GM19239 (cell line): ENCODE measurements at places on chromosomes 3 and 15.

- peak; percentile 75 for DNase-seq
Observed at GRCh38 chr15:74489518-74490338, 28.8 kb upstream of the UBL7 start.

- DNase-seq: no peak
Observed at GRCh38 chr3:24426896-24427295, 67.8 kb downstream of the THRB start.

DNA sequence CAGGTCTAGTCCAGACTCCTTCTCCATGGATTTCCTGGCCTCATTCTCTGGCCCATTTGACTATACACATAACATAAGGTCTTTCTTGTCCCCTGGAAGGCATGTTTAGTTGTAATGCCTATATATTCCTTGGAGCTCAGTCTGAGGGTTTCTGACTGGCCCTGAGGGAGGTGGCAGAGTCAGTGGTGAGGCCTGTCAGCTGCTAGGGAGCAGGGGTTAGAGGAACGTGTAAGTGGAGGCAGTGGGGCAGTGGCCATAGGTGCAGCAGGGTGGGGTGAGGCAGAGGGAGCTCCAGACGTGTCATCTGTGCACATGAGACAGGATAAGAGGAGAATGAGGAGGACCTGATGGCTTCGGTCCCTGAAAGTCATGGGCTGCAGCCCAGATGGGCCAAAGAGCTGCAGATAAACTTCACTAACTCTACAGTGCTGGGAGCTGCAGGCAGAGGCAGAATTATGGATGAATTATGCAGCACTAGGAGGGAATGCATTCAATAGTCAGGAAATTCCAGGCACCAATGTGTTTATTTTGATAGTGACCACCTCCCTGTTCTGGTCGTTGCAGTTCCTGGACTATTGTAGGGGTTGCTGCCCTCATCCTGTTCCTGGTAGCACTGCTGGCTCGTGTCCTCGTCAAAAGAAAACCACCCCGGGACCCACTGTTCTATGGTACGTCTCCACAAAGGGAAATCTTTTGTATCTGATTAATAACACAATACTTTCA lies 4.9 kb downstream of the TM6SF1 start:
- DNase-seq: no peak

DNA sequence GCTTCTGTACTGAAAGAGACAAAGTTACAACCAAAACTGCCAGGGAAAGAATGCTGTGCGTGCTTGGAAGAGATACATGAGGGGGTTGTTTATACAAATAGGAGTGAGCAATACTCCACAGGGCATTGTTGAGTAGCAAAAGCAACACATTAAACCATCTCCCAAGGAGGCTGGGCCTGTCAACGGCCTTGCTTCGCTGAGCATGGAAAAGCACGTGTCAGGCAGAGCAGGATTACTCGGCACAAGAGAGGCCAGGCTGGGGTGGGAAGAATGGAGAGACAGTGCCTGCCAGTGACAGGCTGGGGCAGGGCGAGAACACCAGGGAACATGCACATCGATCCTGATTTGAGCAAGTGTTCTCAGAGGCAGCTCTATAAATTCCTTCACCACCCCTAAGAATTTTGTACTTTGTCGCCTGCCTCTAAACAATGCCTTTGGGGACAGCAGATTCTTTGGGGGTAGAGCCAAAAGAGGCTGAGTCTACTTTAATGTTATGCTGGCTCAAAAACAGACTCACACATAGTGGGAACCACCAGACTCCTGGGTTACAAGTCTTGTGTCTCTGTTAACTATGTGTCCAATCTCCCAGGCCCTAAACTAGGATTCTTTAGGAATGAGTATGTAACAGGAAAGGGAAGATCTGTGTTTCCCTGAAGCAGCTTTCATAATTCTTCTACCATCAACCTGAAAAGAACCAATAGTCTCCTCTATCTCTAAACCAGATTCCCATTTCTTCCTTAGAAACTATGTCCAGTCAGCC lies 67.2 kb downstream of the LIPC start:
- no peak for DNase-seq

DNA sequence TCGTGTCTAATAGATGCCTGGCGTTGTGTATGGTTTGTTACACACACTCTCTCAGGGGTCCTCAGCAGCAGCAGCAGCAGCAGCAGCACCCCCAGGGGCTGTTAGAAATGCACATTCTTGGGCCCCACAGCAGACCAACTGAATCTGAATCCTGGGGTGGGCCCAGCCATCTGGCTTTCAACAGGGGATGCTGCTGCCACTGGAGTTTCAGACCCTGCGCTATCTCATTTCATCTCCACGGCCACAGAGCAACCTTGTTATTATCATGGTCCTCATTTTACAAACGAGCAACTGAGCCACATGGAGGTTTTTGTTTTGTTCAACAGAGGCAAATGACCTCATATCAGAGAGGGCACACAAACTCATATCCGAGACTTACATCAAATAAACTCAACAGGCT lies 47.7 kb downstream of the MGLL start:
- DNase-seq: no peak

DNA sequence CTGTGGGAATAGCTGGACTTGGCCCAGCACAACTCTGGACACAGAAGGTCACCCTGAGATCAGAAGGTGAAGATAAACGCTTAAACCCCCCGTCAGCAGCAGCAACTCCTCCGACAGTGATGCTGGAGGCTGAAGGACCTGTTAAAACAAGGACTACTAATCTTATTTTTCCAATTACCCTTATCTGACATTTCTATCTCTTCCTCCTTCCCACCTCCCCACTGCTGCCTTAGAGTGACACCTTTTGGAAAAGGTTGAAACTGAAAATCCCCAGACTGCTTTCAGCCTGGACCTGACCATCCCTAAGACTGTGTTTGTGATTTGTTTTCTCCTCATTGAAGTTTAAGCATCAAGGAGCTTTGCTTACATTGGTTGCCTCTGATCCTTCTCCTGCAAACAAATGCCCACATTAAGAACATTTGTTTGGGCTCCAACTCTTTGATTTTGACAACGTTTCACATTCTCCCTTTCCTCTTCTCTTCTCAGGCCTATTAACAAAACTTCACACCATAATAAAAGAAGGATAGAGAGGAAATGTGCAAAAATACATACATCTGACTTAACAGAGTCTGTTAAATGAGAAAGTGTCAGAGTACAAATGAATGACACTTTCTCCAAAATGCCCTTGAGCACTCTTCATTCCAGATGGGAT lies 410.6 kb upstream of the WNT5A start:
- DNase-seq: no peak

GRCh38 chr3:127677541-127678314 lies 5.0 kb downstream of the ABTB1 start:
- DNase-seq: no peak

DNA sequence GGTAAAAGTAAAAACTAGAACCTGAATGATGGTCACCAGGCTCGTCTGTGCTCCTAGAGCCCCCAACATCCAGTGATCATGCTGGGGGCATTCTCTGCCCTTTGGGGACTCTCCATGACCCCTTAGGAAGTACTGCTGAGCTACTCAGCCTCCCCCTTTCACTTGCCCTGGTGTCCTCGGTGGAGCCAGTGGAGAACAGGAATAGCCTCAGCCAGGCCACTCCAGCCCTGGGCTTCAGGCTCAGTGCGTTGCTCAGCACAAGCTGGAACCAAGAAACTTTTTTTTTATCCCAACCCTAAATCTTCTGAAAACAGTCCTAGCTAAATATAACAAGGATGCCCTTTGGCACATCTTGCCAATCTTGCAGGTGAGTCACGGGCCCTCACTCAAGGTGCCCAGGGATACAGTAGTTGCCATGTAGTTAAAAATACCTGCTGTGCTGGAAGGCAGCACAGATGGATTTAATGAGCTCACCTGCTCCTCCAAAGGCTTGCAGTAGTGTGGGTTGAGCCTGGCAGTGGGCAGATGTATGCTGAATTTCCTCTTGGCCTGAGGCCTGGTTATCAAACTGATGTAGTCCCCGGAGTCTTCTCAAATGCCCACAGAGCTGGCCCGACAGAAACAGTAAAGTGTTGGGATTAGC lies 46.9 kb upstream of the TMEM158 start:
- no peak for DNase-seq

DNA sequence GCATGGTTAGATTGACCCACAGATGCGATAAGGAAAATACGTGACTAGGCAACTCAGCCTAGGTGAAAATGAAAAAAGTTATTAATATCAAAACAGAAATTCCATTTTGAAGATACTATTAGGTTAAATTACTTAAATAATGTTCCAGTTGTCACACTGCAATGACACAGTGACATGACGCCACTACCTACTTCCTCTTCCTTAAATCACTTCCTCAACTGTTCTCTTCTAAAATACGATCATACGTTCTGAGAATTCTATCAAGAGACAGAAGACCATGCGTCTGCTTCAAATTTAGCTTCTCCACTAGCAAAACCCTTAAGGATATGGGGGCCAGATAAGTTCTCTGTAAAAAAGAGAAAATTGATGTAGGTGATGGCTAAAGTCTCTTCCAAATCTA lies 18.2 kb downstream of the CMTM6 start:
- DNase-seq: no peak

- DNase-seq: no peak
Observed at GRCh38 chr3:116470605-116471197, 25.4 kb upstream of the LSAMP start.

DNA sequence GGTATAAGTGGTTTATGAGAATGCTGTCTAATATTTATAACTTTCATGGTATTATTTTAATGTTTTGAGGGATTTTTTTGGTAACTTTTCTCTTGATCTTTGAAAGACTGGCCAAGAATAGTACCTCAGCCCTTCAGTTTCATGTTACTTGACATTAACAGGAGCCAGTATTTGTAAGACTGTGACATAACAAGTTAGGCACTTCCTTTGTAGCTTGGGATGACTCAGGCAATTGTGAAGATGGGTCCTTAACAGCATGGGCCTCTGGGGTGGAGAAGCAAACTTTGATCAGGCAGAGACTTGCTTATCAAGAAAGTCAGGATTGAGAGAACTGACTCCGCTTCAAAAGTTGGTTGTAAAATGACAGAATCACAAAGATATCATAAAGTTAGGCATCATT lies 9.5 kb downstream of the LRRC49 start:
- no peak for DNase-seq

GRCh38 chr3:46903341-46904302 lies 26.1 kb downstream of the PTH1R start:
- DNase-seq: no peak

GRCh38 chr15:69175536-69175935 lies 15.1 kb downstream of the GLCE start:
- no peak for DNase-seq

- no peak for DNase-seq
Observed at GRCh38 chr3:58628823-58629562, 37.6 kb downstream of the FAM3D start.

- DNase-seq: no peak
Observed at GRCh38 chr15:43991206-43991605, 164.4 kb downstream of the WDR76 start.

DNA sequence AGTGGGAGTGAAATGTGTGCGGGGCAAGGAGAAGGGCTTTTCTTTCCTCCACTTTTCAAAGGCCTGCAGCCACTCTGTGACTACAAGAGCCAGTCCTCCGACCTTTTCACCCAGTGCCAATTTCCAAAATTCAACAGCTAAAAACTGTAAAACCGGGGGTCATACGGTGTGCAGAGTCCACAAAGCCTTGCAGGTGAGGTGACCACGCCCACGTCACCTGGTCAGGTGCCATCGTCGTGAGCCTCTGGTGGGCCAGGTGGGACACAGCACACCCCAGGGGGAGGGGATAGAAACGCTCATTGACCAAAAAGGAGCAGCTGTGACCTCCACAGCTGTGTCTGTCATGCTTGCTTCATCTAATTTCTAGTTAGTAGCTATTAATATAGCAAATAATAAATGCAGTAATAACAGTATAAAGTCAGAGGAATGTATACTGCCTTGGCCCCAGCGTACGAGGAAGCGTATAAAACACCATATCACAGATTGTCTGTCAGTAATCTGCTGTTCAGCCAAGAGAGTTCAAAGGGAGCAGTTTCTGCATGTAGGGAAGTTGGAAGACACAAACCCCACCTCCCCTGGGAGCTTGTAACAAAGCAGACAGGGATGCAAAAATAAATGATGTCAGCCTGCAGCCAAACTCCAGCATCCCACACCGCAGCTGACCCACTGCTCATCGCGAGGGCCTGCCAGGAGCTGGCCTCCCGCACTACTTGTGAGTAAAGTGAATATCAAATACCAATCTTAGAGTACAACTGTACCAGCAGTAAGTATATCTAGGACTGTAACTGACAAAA lies 86.7 kb downstream of the VGLL4 start:
- DNase-seq: no peak

DNA sequence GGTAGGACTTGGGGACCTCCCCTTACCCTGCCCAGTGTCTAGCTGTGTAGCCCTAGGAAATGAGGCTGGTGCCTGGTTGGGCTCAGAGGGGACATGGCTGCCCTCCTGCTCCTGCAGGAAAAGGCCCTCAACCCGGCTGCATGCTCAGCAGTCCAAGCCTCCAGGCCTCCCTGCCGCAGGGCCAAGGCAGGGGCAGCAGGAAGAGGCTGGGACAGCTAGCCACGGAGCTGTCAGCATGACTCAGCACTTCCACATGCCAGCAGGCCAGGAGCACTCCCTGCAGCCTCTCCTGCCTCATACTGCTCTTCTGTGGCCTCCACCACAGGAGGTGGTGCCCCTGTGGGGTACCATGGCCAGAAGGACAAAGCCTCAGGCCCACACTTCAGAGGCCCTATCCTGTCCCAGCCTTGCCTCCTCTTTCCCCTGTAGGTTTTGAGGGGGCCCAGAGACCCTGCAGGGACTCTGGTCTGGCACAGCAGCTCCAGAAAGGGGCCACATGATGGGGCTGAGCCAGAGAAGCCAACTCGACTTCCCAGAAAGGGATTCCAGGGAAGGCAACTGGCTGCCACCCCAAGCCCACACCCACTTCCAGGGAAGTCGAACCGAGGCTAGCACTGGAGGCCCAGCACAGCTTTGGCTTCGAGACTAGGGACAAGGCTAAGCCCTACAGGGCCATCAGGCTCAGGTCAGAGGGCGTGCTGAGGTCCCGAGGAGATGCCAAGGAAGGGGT lies 19.5 kb downstream of the TKT start:
- DNase-seq: no peak

GRCh38 chr15:50059883-50060282 lies 59.1 kb downstream of the ATP8B4 start:
- DNase-seq: no peak

DNA sequence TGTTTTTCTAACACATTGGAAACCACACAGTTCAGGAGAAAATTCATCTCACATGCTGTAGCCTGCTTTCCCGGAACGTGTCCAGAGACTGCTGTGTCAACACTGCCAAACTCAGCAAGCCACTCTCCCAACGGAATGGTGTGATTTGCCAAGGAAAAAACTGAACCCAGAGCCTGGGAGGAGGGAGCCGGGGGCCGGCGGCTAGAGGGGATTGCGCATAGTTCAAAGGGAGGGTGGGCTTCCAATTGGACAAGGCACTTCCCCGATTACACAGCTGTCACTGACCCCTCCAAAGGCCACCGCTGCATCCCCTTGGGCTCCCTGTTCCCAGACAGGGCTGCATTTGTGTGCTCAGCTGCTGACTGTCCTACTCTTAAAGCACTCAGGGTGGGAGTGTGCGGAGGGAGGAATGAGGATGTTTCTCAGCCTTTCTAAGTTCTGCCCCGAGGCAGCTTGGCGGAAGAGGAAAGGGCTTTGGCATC lies 256.2 kb downstream of the ZNF621 start:
- no peak for DNase-seq
